Fibroblast of skin of scalp (primary cell): ENCODE measurements at places on chromosomes 2 and 18.

GRCh38 chr2:171529914-171530313 is 7.6 kb downstream of the CYBRD1 start:
- no peak for DNase-seq

GRCh38 chr2:209424199-209424701 is 403 bp downstream of the MAP2 start:
- no peak for DNase-seq

DNA sequence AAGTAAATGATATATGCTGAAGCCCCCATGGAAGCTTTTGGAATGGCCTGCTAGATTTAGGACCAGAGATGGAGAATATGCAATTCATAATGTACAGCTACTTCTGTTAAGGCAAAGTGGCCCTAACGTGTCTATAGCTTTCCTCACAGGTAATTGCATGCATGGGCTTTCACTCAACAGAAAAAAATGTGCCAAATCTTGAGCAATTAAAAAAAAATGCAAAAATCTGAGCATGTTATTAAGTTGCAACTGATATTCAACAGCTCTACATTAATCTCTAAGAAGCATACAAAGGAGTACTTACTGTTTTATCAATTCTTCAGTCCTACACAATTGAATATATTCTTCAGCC is 79.6 kb downstream of the EFEMP1 start:
- DNase-seq, result no peak

DNA sequence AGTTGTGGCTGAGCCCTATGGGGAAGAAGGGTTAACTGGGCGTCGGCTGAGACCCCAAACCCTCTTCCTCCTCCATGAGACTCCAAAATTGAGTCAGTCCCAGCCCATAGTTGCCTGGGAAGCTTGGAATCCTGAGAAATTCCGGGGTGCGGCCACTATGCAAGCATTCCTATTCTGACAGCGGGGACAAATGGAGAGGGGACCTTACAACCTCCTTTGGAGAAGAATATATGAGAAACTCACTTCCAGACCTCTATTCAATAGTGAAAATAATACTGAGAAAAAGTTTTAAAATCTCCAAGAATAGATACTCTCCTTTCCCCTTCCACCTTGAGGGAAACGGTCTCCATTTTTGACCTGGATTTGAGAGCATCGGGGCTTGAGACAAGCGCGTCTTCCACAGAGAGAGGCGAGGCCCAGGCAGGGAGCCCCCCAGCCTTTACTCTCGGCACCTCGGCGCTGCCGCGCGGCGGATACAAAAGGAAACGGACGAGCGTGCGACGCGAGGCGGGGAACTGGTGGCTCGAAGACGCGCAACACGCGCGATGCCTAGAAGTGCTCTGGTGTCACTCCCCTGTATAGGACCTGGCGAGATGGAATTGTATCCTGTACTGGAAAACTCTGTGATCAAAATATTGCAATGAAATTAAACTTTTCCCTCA is 11.1 kb downstream of the NR4A2 start:
- no peak for DNase-seq

DNA sequence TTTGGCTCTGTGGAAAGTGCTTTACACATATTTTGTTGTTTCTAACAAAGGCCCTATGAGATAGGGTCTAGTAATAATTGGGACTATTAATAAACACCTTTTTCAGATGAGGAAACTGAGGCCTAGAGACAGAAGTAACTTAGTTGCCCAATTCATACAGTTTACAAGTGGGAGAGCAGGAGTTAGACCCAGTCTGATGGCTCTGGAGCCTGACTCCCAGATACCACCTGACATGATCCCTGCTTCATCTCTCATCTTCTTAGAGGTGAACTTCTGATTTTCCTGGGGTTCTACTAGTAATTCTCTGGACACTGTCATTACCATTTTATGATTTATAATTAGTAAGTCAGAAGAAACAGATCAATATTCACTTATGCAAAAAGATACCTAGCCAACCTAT is 49.1 kb upstream of the OTX1 start:
- DNase-seq, result no peak

DNA sequence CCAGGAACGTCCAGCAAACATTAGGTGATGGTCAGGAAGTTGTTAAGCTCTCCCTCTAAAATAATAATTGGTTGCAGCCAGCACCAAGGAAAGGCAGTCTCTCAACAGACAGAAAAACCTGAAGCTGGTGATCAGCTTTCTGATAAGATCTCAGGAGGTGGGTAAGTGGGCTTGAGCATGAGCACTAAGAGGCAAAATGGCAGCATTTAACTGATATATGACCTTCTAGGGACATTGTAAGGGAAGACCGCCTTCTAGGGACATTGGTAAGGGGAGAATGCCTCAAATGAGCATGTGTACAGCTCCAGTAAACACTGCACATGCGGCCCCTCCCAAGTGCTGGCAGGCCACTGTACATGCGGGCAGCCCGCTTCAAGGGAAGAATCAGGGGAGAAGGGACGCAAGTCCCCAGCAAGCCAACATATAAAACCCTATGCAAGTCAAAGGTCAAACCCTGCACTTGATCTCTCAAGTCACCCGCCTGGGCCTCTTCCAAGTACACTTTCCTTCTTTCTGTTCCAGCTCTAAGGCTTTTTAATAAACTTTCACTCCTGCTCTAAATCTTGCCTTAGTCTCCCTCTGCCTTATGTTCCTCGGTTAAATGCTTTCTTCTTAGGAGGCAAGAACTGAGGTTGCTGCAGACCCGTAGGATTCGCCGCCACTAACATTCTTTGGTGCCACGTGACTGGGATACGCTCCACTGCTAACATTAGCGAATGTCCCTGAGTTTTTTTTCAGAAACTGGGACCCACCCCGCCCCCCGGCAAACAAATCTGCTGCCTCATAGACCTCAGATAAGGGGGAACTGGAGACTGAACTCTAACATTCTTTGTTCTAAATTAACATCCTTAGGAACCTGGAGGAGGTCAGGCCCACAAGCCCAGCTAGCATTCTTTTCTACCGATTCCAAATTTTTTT is 463.8 kb downstream of the LPIN1 start:
- no peak for DNase-seq

DNA sequence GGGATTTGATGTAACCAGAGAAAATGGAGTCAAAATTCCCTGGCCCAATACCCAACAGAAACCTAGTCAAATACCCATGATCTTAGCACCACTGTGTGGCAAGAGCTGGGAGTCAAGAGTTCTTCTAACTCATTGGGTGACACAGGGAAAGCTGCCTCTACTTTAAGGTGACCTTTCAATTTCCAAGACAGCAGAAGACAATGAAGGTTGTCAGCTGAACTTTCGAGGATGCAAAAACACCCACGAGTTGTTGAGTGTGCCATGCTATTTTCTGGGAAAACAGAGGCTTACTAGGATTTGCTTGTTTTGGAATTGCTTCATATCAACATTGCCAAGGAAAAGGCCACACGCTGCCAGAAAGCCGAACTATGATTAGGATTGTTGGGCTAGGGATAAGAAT is 61.6 kb upstream of the CYRIA start:
- no peak for DNase-seq

DNA sequence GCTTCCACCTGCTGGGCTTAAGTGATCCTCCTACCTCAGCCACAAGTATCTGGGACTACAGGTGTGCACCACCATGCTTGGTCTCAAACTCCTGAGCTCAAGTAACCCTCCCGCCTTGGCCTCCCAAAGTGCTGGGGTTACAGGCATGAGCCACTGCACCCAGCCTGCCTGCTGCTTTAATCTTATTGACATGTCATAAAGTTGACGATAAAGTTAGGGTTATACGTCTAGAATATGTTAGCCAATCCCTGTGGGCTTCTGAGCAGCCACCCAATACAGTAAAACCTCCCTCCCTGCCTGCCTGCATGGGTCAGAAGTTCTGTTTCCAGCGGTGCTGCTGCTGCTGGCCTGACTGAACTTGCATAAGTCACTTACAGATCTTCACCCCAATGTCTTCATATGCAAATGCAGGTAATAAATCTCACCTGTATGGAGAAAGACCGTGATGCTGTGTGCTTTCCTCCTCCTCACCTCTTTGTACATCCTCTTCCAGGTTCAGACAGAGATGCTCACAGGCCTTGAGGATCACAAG is 30.1 kb downstream of the TGIF1 start:
- DNase-seq, result no peak

DNA sequence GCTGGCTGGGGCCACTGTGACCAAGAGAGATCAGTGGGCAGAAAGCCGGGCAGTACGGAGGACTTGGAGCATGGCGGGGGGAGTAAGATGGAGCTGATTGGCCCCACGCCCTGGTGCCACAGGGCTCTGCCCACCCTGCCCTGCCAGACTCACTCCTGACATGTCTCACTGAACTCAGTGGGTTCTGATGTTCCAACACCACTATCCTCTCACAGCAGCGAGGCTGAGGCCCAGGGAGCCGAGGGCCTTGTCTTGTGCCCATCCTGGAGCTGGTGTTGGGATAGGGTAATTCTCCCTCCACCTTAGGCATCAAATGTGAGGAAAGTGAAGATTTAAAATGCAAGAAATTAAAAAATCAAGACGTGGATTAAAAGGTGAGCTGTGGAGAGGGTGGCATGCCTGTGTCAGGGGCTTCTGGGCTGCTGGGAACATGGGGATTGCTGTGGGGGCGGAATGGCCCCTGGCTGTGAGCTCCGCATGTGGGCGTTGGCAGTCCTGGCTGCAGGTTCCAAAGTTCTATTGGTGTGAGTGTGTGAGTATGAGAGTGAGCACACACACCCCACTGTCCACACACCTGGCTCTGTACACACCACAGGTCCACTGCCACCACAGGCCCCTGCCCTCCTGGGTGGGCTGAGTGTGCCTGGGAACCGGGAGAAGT is 283.5 kb upstream of the HS6ST1 start:
- no peak for DNase-seq

- DNase-seq, result no peak
These were observed 304.0 kb upstream of the REG3G start for GRCh38 chr2:78721355-78722033.

DNA sequence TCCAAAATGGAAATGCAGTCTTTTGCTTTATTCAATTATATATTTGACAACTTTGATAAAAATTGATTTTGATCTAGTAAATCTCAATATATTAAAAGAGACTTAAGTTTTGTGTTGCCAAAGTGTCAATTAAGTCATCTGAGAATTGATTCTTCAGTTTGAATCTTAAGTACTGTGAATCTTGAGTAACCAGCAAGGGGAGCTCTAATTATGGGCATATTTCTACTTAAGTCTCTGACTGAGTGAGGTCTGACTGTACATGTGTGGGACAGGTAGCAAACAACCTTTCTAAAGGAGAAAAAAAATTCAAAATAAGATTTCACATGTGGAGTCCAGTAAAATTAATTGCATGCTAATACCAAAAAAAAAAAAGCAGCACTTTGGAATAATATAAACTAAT is 503.7 kb upstream of the SLC8A1 start:
- no peak for DNase-seq

DNA sequence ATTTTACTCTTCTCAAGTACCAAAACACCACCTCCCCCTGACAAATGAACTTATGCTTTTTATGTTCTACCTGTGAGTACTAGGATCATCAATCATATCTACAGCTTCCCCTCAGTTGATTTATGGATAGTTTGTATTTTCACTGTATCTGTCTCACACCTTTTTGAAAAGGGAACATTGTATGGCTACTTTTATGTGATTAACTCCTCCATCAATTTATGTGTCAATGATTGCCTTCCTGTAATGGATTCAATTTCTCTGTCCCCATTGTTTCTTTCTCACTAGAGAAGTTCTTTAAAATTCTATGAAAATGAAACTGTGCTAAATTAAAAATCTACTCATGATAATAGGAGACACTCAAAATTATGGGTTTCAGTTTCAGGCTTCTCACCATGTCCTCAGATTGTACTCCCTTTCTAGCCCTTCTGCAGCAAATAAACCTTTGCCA is 935.0 kb downstream of the TRIB2 start:
- no peak for DNase-seq

DNA sequence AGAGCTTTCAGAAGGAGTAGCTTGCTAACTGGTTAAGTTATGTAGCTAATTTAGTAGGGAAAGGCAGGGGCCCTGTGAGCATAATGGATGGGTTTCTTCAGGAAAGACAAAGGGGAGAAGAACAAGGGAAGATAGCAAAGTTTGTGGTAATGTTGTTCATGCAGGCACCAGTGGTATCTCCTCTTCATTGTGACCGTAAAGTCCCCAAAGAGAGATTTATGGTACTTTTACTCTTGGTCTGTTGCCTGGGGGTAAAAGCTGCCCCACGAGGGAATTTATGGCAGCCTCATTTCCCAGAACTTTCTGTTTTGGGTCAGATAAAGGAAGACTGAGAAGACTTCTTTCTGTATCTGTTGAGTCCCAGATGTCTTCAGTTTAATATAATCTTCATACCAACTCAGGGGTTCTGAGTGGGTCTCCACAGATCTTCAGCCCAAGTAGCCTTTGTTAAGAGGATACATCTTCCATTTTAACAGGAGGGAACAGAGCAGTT is 27.5 kb downstream of the MALT1 start:
- DNase-seq, result no peak

DNA sequence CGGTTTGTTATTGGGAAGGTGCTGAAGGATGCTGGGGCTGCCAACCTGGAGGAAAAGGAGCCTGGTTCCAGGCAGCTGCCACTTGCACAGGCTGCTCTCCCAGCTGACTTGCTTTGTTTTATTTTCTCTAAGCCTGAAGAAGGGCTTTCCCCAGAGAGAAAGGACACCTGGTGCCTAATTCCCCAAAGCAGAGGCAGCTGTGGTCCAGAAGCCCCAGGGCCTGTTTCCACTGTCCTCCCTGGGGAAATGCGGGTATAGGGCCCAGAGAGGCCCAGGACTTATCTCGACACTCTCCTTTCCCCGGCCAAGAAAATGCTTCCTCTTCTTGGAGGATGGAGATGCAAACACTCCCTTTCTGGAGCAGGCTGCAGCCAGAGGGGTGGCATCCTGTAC is 30.1 kb downstream of the INO80C start:
- DNase-seq, result no peak

GRCh38 chr2:163247156-163247846 is 408.7 kb upstream of the KCNH7 start:
- DNase-seq, result no peak

- no peak for DNase-seq
These were observed 213.5 kb upstream of the ACVR2A start for GRCh38 chr2:147631294-147631693.

- peak; percentile 83 for DNase-seq
These were observed 25.0 kb upstream of the RAPGEF4 start for GRCh38 chr2:172710584-172711047.

DNA sequence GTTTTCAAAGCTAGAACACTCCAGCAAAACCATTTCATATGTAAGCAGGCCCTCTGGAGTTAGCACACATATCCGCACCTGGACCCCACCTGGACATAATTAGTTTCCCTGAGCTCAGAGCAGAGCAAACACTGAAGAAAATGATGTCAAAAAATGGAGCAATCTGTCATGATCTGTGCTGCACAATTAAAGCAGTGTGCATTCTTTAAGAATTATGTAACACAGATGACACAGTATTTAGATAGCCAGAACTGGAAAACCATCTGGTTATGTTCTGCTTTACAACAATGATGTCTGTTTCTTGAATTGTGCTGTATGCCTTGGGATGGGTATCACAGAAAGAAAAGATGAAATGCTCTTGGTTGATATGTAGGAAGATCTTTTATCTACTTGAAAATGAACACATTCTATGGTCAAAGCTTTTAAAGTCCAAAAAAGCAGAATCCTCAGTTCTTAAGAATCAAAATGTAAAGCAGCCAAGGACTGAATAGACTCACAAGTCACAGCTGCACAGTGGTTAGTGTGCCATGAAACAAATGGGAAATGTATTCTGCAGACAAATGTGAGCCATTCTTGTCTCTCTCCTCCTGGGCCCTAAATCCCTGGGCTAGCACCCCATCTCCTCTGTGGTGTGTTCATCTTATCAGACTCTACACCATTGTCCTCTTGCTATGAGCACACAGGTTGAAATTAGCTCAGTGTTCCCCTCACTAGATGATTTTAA is 36.8 kb downstream of the HRH4 start:
- peak; percentile 64 for DNase-seq

GRCh38 chr2:25570161-25570845 is 103.1 kb downstream of the DTNB start:
- DNase-seq, result no peak

GRCh38 chr2:173397539-173397938 is 42.9 kb downstream of the CDCA7 start:
- no peak for DNase-seq
